ENCODE measurements at places on chromosomes 3 and 15.

- DNase-seq: no peak
Measured at GRCh38 chr3:4478261-4478660, 11.2 kb upstream of the SUMF1 start.

- no peak for DNase-seq
Measured at GRCh38 chr3:64716110-64716710, 28.4 kb upstream of the ADAMTS9 start.

DNA sequence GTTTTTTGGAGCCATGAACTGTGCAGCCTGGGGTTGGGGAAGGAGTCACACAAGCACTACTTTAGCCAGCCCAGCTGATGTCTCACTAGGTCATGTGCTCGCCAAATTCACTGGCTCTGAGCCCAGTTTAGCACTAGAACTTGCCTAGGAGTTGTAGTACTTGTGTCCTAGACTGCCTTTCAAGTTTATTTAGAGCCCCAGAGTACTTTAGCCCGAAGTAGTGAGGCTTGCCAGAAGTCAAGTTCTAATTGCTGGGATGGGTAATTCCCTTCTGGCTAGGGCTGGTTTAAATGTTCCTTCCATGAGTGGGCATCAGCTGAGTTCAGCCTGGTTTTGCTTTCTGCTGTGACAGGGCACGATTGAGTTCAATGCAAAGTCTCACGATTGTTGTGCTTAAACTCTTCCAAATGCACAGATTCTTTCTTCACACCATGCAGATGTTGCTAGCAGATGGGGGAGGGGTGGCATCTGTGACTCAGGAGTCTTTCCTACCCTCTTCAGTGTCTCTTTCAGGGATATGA is 228.2 kb upstream of the ZPLD1 start:
- no peak for DNase-seq

DNA sequence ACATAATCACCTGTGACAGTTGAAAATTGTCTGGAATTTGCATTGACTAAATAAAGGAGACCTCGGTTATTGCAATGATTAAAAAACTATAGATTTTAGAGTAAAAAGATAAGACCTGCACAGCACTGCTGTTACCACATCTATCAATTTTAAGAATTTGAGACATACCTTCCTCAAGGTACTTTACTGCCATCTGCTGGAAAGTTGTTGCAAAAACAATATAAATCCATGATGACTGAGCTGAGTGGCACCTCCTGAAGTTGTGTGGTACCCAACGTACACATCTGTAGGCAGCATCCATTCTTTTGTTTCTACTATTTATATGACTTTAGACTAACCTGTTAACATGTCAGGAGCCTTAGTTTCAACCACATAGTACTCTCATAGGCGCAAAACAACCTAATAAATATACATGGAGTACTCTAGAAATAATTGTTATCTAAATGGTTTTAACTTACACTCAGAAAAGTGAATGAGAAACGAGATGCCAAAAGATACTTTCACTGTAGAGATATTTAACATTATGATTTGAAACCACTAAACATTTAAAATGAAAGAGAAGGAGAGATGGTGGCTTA is 106.7 kb downstream of the GHSR start:
- DNase-seq: peak; percentile 5

DNA sequence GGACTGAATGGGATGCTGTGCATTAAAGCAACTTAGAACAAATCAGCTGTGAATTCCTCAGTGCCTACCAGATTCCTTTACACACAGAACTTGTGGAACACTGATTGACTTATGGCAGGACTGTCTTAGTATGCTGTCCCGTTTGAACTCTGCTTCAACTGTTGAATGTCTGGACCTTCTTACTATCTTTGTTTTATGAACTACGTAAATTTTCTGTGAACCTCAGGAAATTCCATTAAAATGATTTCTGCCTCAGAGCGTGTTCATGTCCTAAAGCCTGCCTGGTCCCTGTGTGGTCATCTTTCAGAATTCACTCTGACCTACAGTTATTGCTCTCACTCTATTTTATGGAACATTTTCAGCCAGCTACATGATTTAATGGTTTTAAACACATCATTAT is 29.4 kb upstream of the FBN1 start:
- DNase-seq: no peak

- DNase-seq: no peak
Measured at GRCh38 chr15:71121442-71121841, 6.2 kb downstream of the THSD4 start.

DNA sequence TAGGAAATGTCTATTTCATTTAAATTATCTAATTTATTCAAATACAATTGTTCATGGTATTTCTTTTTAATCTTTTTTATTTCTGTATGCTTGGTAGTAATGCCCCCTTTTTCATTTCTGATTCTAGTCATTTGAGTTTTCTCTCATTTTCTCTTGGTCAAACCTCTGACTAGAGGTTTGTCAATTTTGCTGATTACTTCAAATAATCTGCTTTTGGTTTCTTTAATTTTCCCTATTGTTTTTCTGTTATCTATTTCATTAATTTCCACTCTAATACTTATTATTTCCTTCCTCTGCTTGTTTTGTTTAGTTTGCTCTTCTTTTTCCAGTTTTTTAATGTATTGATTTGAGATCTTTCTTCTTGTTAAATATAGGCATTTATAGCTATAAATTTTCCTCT is 12.1 kb downstream of the FSD2 start:
- DNase-seq: no peak

DNA sequence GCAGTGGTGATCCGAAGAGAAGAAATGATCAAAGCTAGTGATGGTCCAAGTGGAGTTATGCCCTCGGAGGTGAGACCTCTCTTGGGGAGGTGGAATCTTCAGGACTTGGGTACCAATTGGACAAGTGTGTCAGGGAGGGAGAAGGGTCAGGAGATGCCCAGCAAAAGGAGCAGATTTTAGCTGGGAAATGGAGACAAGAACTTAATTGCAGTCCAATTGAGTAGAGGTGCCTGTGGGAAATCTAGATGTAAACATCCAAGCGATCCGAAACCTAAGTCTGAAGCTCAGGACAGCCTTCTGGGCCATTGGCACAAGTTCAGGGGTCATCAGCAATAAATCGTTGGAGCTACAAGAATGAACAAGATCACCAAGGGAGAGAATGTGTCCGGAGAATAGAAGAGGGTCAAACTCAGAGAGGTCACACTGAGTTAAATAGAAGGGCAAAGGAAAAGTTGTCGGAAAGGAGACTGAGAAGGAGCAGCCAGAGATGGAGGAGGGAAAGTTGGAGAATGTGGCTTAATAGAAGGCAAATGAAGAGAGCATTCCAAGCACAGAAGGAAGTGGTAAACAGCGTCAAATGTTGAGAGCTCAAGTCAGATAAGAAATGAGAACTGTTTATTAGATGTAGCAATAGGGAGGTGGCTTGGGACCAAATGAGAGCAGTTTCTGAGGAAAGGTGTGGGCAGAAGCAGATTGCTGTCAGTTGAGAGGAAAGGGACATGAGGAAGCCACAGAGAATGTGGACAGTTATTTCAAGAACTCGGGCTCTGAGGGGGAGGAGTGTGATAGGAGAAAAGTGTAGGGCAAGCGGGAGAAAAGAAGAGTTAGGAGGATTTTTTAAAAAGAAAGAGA is 64.2 kb upstream of the FNDC3B start:
- no peak for DNase-seq

DNA sequence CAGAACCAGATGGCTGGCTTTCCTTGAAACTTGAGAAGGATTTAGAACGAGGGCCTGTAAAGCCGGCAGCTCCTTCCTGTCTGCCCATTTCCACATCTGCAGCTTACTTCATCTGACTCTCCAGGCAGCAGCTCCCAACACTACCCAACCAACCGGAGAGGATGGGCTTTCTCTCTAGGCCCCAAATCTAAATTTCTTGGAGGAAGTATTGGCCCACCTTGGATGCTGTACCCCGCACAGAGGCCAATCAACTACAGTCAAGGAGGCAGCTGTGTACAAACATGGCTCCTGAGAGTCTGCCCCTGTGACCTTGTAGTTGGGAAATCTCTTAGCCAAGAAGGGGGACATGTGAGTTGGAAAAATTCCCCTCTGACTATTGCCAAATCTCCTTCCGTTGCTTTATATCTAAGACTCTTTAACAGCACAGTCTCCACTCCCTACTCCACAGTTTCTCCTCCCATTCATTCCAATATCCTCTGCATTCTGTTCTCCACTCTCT is 8.0 kb upstream of the ACAP2 start:
- no peak for DNase-seq

DNA sequence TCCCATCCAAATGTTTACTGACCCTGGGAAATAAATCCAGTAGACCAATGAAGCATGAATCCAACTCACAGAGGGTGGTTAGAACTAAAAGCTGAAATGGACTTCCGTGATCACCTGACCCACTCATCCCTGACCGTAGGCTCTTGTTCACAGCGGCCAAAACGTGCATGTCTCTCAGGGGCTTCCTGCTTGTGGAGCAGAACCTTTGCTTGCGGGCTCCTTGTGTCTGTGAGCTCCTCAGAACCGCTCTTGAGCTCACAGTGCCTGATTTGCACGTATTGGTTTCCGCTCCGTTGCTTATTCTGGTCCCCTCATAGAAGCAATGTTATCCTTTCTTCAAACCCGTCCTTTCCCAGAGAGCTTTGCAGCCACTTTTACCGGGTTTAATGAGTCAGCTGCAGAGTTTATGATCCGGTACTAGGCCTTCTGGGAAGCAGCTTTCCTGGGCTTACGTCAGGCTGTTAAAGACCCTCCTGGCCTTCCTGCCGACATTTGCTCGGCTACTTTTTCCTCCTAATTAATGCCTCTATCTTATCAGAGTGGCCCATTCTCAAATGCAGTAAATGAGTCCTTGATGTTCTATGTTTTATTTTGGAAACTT is 35.4 kb downstream of the LIPC start:
- no peak for DNase-seq

DNA sequence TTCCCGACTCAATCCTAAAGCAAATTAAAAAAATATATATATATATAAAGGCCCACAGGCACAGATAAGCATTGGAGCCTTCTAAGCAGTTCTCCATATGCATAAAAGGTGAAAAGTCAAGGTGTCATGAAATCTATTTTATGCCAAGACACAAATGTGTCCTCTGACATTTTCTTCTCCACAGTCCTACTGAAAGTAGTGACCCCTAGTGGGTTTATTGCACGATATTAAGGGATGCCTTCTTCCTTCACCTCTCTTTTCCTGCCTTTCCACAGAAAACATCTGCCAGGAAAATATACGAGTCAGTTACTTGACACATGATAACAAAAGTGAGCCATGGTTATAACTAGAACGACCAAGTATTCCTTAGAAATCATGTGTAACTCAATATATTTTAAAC is 303.2 kb downstream of the TIGIT start:
- no peak for DNase-seq

Measured in stimulated activated CD4-positive, alpha-beta T cell treated with anti-CD3 and anti-CD28 coated beads, Interleukin-2, amount 100 ng/mL, for 48 hours (primary cell).